ENCODE measurements at places on chromosomes 3 and 15.

- DNase-seq: no peak
Observed at GRCh38 chr15:89714775-89715174, 24.2 kb downstream of the WDR93 start.

- DNase-seq: no peak
Observed at GRCh38 chr15:41128174-41128902, 12.3 kb upstream of the INO80 start.

DNA sequence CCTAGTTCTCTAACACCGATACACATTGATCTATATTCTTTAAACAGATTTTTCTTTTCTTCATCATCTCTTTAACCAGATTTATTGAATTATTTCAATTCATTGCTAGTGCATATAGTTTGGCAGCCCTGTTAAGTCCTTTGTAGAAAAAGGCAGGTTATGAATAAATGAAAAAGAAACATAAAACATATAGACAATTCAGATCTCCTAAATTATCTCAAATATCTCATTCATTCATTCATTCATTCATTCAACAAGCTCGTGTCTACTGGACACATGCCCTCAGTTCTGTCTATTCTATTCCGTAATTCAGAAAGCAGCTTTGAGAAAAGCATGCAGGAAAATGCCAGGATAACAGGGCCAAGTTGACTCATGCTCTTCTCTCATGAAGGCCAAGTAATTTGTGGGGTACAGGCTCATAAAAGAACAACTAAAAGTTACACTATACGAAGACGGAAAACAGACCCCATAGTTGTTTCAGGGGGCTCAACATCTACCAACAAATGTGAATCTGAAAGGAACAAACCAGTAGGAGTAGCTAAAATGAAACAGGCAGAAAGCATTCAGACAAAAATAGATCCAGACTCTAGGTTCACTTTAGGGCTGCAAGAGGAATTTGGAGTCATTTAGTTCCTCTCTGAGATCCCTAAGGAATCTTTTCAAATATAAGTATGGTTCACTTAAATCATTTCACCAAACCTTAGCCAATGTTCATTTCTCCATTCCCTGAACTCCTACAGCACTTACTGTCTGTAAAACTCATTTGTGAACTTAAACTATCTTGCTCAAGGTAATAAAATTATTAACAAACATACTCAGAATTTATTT, 7.5 kb downstream of the ZNF148 start:
- DNase-seq: no peak

DNA sequence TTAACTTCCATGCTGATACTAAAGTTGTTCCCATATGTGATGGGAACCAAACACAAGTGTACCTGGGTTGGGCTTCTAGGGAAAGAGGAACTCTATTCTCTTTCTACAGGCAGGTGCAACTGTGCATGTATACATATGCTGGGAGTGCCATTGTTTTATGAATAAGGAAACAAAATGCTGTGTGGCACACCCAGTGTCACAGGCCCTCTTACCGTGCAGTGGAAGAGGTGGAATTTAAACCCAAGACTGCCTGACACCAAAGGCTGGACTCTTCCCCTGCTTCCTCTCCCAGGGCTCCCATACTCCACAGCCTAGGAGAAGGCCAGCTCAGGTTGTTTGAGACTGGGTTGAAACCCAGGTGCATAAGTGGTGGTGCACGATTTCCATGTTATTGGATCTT, 1.9 kb upstream of the FETUB start:
- DNase-seq: no peak

DNA sequence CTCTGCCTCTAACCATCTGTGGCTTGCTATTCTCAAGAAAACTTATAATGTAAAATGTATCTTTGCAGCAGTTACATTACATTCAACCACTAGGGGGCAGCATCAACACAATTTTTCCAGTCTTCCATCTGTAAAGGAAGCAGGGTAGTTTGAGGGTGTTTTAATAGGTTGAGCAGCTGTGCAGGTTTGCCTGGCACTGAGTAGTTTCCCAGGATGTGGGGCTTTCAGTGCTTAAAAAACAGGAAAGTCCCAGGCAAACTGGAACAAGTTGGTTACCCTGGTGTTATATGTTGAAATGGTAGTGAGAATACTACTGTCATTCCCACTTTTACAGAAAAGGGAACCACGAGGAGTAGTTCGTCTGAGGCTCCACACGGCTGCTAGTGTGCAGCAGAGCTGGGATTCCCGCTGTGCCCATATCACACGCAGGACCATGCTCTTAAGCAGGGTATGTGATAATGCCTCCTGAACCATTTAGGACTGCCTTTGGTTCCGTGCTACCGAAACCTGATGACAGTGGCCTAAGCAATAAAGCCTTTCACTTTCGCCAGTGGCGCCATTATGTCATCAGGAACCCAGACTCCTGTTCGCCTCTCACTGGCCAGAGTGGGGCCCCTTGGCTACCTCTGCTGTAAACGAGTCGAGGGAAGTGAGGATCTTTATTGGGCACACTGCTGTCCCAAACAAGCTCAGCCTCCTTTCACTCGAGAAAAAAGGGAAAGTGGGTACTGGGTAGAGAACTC, 64.7 kb upstream of the ZBTB38 start:
- DNase-seq: peak; percentile 89

DNA sequence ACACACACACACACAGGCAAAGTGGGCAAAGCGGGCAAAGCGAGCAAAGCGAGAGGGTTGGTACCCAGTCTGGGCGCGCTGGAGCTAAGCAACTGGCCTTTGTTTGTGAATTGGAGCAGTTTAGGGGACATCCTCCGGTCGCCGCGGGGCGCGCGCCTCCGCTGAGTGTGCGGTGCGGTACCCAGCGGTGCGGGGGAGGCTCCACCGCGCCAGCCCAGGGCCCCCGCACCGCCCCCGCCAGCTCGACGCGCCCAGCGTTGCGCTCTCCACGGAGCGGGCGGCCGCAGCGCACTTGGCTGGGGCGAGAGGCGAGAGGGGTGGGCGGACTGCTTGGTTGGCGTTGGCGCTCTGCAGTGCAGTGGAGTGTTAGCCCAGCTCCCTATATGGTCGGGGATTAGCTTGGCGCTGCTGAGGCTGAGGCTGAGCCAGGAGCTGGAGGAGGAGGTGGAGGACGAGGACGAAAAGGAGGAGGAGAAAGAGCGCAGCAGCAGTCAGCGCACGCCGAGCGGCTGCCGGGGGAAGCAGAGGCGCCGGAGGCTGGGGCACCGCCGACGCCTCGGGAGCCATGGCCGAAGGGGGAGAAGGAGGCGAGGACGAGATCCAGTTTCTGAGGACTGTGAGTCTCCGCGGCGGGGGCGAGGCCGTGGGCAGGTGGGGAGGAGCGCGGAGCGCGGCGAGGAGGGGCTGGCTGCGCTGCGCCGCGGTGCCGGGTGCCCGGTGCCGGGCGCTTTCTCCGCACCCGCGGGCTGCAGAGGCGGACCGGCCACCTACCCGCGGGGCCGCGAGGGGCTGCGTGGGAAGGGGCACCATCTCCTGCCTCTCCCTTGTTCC, at the start of gene RYR3:
Gene RYR3, plus strand, starts transcription at position 487 of the 831 bp plus-strand sequence. Its CDS starts 79 bp downstream, at position 566.
- DNase-seq: no peak

DNA sequence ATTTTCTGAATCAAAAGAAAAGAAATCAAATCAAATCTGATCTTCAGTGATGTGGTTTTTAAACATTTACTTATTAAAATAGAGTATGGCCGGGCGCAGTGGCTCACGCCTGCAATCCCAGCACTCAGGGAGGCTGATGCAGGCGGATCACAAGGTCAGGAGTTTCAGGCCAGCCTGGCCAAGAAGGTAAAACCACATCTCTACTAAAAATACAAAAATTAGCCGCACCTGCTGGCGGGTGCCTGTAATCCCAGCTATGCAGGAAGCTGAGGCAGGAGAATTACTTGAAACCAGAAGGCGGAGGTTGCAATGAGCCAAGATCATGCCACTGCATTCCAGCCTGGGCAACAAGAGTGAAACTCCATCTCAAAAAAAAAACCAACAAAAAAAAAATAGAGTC, 169.1 kb downstream of the ULK4 start:
- DNase-seq: no peak

GRCh38 chr15:100281096-100281917, 60.5 kb downstream of the ADAMTS17 start:
- DNase-seq: no peak

All from Calu3 (cell line).